ENCODE measurements at places on chromosomes 3 and 15.

DNA sequence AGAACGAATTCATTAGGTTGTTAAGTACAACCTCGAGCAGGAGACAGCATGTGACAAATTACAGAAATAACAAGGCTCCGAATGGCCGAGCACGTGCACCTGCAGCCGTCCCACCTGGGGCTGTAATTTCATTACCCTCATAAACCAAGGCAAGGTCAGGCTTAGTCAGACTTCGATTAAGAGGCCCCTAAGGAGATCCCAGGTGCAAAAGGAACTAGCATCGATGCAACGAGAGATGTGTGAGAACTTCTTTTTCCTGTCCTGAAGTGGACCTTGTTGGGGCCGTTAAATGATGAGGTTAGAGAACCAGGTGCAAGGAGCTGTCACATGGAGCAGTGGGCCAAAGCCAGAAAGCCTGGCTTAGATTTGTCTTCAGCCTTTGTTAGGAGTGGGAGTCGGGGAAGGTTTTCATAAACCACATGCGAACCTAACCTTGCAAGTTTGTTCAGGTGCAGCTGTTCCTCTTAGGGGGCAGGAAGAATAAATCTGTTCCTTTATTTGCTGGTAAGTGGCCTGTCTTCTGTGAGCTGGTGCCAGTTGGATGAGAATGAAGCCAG is 559.9 kb upstream of the MCTP2 start:
- no peak for DNase-seq

DNA sequence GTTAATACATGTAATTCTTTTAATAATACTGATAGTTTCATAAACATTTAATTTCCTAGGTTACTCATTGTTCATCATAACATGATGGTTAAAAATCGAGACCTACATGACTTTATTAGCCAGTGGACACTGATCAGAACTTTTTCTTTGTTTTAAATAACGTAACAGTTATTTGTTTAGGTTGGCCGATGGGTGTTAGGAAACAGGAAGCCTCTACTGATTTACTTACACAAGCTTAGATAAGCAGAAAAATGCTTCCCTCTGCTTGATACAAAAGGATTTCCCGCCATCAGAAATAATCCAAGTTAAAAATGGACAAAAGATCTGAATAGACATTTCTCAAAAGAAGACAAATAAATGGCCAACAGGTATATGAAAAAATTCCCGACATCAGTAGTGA is 16.6 kb upstream of the APH1B start:
- DNase-seq: no peak

DNA sequence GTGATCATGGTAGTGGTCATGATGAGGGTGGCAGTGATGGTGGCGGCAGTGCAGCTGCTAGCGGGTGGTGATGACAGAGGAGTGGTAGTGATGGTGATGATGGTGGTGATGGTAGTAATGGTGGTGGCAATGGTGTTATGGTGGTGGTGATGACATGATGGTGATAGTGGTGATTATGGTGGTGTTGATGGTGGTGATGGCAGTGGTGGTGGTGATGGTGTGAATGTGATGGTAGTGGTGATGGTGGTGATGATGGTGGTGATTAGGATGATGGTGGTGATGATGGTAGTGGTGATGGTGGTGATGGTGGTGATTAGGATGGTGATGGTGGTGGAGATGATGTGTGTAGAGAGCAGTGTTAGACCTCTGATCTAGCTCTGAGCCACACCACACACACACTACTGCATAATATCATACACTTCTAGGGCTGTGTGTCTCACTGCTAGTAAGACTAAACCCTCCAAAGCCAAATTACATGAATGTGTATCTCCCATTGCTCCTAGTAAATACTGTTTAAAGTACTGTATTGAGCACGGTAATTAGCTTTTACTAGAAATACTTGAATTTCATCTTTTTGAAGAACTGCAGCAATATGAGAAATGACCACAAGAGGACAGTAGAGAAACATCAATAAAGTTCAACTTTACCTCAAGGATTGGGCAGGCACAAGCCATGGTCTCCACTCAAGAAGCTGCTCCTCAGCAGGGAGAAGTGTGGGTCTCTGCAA is 28.8 kb downstream of the TMED3 start:
- peak; percentile 84 for DNase-seq

DNA sequence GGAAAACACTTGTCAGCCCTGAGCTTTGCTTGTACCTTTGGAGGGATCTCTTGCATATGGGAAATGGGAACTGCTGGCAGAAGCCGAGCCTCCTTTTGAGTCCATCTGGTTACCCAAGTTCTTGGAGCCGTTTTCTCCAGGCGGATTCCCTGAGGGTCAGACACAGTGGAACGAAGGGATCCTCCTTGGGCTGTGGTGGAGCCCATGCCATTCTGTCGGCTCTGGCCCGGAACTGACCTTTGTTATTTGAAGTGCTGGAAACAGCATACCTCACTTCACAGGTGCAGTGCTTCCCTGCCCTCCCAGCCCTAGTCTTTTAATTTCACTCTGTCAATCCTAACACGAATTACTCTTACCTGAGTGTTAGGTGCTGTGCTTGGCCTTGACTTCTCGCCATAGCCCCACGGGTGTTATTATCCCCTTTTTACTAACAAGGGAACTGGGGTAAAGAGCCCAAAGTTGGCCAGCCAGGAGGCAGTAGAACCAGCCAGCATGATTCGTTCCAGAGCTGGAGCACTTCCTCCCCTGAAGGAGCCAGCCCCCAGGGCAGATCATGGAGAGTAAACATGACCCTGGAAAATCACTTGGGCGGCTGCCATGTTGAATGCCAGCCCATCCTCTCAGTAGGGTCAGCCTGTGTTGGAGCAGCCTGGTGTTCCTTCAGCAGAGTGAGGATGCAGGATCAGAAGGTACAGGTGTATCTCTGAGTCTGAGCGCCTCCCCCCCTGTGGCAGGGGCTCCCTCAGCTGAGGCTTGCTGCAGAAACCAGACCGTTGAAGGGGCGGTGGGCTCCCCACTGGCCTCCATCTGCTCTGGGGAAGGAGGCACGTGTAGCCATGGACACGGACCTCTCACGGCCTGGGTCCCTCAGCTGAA is 143.2 kb downstream of the DNAJB8 start:
- DNase-seq: no peak

DNA sequence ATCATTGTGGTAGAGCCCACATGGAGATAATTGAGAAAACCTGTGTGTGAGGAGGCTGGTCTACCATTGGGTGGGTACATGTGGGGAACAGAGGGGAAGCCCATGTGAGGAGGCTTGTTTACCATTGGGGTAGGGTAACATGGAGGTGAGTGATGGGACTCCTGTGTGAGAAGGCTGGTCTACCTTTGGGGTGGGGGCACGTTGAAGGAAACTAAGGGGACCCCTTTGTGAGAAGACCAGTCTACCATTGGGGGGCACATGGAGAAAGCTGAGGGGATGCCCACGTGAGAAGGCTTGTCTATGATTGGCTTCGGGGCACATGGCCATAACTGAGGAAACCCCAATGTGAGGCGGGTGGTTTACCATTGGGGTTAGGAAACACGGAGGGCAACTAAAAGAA is 158.5 kb downstream of the FBLN2 start:
- no peak for DNase-seq

DNA sequence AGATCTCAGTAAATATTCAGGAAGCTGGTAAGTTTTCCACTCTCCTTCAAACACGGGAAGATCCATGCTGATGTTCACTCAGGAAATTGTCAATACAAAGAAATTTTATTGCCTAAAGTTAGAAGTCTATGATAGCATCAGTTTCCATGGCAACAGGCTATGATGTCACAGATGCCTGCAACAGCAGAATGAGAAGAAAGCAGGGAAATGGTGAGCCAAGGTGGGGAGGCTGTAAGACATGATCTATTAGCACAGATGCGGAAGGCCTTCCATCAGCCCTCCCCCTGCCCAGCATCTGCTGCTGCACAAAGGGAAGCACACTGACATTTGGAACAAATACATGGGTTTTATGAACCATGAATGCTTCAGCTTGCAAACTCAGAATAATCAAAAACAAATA is 28.6 kb downstream of the EPHB1 start:
- no peak for DNase-seq

DNA sequence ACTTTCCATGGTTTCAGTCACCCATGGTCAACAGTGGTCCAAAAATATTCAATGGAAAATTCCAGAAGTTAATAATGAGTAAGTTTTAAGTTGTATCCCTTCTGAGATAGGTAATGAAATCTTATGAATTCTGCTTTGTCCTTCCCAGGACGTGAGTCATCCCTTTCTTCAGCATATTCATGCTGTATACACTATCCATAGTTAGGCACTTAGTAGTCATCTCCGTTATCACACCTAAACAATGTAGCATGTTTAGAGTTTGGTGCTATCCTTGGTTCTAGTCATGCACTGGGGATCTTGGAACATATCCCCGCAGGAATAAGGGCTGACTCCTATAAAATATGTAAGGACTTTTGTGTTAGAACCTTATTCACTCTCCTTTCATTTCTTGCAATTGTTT is 153.2 kb downstream of the UNC13C start:
- no peak for DNase-seq

- DNase-seq: no peak
These were observed 115.8 kb upstream of the TOPAZ1 start for GRCh38 chr3:44125882-44126281.

Measured in inflammatory macrophage treated with lipopolysaccharide for 1 hour (primary cell).